ENCODE measurements at places on chromosomes 7 and 10. TPM values are rescaled to one million over a fixed set of nuclear protein-coding genes. Genes with fewer than 3 reads are reported as not detected.
A peak's percentile ranks its signal among the peaks of the same experiment; 100 is the strongest.

The CCL26 gene
- total RNA-seq, result not detected

DNA sequence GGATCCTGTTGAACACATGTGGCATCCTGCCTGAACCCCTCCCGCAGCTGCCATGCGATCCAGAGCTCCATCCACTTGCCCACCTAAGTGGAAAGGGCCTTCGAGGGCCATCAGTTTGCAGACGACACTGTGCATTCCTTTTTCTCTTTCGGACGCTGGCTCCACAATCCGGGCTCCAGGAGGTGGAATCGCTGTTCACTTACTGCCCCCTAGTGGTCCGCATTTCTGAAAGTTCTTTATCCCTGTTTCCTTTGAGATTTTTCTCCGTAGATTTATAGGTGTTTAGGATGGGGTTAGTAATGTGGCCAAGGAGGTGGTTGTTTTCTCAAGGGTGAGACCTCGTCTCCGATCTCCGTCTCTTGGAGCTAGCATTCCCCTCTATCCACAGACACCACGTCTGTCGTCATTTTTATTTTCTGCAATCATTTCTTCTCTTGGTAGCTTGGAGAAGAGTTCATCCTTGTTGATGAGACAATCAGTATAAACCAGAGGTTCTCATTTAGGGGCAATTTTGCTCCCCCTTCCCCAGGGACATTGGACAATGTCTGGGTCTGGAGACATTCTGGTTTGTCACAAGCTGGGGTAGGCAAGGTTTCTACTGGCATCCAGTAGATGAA, 204.6 kb downstream of the ARHGAP21 start:
- H3K4me1 ChIP-seq, result no peaks in the 10 kb centered on the region
- no peak overlapping the region for H3K4me3 ChIP-seq
- no peak overlapping the region for H3K27ac ChIP-seq
- DNase-seq, result peak; percentile 56
- H3K27me3 ChIP-seq, result no peaks in the 10 kb centered on the region

- no peaks in the 10 kb centered on the region for H3K36me3 ChIP-seq
- H3K4me3 ChIP-seq, result no peak overlapping the region
- no peak for DNase-seq
- H3K27ac ChIP-seq, result no peak overlapping the region
These were observed 228.9 kb downstream of the AUTS2 start for GRCh38 chr7:69827140-69827539.

GRCh38 chr10:18610517-18610916, 40.9 kb downstream of the NSUN6 start:
- DNase-seq, result no peak
- no peaks in the 10 kb centered on the region for H3K27me3 ChIP-seq
- H3K36me3 ChIP-seq, result no peaks in the 10 kb centered on the region

DNA sequence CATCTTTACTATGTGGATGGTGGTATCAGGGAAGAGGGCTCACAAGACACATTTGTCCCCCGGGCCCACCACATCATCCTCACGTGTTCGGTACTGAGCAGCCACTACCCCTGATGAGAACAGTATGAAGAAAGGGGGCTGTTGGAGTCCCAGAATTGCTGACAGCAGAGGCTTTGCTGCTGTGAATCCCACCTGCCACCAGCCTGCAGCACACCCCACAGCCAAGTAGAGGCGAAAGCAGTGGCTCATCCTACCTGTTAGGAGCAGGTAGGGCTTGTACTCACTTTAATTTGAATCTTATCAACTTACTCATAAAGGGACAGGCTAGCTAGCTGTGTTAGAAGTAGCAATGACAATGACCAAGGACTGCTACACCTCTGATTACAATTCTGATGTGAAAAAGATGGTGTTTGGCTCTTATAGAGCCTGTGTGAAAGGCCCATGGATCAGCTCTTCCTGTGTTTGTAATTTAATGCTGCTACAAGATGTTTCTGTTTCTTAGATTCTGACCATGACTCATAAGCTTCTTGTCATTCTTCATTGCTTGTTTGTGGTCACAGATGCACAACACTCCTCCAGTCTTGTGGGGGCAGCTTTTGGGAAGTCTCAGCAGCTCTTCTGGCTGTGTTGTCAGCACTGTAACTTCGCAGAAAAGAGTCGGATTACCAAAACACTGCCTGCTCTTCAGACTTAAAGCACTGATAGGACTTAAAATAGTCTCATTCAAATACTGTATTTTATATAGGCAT, 9.1 kb upstream of the CSGALNACT2 start:
- no peaks in the 10 kb centered on the region for H3K27me3 ChIP-seq
- H3K27ac ChIP-seq, result no peak overlapping the region
- H3K36me3 ChIP-seq, result no peaks in the 10 kb centered on the region
- H3K4me3 ChIP-seq, result no peak overlapping the region

GRCh38 chr7:143931739-143932138, 3.3 kb upstream of the OR2F2 start:
- H3K27me3 ChIP-seq, result no peaks in the 10 kb centered on the region
- no peaks in the 10 kb centered on the region for H3K36me3 ChIP-seq
- H3K4me3 ChIP-seq, result no peak overlapping the region

DNA sequence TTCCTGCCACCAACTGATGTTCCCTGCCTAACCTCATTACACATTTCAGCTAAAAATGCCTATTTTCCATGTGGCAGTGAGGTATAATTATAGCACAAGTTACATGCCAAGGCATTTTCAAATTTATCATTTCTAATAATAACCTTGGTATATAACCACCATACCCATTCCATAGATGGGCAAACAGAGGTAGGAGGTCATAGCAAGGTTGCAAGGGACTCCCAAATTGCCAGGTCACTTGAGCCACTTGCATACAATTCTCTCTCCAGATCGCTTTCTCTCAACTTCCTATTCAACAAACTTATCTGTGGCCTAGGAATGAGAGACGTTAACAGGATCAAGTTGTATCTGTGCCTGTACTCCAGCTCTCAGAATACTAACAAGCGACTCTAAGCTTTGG, 108.3 kb downstream of the ATXN7L1 start:
- H3K4me1 ChIP-seq, result no peaks in the 10 kb centered on the region
- no peak overlapping the region for H3K4me3 ChIP-seq
- H3K27ac ChIP-seq, result no peak overlapping the region
- H3K36me3 ChIP-seq, result no peaks in the 10 kb centered on the region
- DNase-seq, result no peak

The FGFBP3 gene
- not detected for total RNA-seq

The ADIRF gene
- 238 TPM for total RNA-seq
